Amygdala (tissue), 56 donors: ENCODE measurements at places on chromosomes 6 and 20.

DNA sequence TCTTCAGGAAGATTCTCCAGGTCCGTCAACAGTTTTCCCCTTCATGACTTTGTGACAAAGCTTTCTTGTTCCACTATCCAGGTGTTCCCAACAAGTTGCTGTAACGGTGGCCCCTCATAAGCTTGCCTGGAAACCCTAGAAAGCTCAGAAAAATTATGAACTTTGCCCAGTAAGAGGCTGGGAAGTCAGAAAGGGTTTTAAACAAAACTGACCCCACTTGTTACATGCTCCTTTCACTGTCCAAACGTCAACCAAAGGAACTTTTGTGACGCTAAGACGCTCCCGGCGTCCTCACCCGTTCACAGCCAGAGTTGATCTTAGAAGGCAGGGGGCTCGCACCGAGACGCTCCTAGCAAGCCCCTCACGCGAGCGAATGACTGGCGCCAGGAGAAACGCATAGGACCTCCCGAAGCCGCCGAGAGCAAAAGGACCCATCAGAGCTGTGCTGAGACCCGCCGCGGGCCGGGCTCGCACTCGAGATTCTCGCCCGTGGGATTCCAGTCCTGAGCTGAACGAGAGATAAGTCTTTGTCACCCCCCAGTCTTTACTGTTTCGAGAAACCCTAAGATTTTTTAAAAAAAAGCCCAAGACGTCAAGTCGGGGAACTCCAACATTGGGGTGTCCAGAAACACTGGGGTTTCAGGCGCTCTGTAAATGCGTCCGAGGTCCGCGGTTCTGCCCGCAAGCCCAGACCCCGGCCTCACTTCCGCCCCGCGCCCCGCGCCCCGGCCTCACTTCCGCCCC, 544 bp upstream of the ACAT2 start:
- no peak for DNase-seq

GRCh38 chr20:23009636-23010035, 25.5 kb upstream of the SSTR4 start:
- no peak for DNase-seq

DNA sequence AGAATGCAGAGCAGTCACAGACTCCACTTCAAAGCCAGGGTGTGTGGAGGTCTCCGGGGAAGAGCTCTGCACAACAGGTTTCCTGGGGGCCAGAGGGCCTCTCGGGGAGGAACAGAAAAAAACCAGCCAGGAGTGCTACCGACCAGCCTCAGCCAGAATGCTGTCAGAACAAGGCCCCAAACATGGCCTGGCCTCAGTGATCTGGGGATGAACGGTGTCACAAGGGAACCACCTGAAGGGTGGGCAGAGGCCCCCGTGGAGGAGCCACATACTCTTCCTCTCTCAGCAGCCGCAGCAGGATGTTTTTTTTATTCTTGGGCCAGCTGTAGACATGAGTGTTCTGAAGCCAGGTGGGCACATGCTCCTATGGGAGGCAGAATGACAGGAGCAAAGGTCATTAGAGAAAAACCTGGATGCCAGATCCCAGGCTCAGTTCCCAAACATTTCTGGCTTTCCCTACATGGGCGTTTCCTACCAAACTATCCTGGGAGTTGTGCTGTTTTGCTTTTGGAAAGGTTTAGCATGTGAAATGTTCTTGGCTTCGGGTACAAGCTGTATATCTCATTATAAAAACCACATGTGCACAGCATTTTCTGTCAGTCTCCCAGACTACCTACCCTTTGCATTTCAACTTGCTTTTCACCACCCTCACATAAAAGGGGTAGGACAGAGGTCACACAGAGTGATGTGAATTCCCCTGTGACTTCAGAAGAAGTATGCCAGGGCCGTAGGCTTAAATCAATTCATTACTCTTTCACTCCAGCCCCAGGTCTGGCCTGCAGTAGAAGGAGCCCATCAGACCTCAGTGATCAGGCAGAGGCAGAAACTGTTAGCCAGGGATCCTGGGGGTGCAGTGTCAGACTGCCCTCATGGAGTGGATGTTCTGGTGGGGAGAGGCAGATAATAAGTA, 46.2 kb downstream of the TRAF3IP2 start:
- no peak for DNase-seq

DNA sequence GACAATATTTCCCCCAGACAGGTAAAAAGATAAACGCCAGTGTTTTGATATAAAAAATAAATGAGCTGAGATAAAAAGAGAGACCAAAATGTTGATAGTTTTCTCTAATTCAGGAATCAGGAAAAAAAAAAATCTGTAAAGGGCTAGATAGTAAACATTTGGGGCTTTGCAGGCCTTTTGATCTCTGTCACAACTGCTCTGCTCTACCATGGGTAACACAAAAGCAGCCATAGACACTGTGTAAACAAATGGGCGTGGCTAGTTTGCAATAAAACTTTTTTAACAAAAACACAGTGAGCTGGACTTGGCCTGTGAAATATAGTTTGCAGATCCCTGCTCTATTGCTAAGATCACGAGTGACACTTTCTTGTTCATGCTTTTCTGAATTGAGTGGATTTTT, 219.1 kb upstream of the STXBP5 start:
- DNase-seq, result no peak

- peak; percentile 74 for DNase-seq
These were observed 26.1 kb downstream of the LOC128125822 start for GRCh38 chr6:63598049-63599036.
